HT1080 (cell line): ENCODE measurements at places on chromosomes 2 and 18. TPM values are rescaled to one million over a fixed set of nuclear protein-coding genes. Genes with fewer than 3 reads are reported as not detected.

DNA sequence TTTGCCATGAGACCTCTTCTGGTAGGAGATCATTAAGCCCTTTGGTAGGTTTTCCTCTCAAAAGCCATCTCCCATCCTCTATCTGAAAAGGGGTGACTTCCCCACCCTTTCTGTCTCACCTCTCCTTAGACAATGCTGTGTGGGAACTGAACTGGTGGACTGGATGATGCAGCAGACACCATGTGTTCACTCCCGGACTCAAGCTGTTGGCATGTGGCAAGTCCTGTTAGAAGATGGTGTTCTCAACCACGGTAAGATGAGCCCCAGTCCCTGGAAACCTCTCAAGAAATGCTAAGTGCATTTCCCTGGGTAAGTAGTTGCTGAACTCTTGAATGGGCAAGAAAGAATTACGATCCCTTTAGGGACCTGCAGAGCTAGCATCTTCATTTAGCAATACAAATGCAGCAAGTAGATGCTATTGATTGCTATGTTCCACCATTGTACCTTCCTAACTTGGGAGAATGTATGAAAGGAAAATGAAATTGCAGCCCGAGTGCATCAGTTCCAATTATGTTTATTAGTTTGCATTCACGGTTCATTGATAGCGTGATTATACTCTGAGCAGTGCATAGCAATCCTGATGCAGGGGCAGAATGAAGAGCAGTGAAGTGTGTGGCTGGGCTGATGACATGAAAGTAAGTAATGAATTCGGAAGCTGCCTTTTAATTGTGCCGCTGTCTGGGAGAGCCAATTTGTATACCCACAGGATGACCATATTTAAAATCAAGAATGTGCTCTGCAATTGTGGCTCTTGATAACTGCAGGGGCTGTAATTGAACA lies 110.0 kb upstream of the MAP3K20 start:
- DNase-seq: no peak

DNA sequence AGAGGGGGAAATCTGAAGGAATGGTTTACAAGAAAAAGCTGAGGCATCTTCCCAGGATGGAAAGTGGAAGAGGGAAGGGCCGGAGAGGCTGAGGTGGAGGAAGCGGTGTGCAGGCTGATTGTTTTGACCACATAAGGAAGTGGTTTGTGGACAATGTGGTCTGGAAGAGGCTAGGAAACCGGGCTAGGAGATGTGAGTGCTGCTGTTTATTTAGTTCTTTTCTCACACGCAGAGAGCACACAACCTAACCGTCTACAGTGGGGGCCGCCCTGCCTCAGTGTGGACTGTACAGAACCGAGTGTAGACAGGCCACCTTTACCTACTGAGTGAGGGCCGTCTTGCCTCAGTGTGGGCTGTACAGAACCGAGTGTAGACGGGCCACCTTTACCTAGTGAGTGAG lies 251.7 kb upstream of the PXDN start:
- peak; percentile 81 for DNase-seq

DNA sequence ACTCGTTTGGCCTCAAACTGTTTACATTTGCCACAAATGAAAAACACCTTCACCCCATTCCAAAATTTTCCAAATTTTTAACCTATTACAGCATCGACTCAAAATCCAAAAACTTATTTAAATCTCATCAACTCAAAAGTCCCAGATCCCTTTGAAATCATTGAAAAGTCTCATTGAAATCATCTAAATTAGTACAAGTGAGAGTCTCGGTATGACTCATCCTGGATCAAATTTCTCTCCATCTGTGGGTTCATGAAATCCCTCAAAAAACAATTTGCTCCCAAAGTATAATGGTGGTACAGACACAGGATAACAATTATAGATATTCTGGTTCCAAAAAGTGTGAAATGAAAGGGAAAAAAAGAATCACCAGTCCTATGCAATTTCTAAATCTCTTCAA lies 65.1 kb downstream of the LRP1B start:
- peak; percentile 27 for DNase-seq

- DNase-seq: peak; percentile 59
These were observed 35.9 kb downstream of the PTGR3 start for GRCh38 chr18:75173125-75173432.

GRCh38 chr2:44325897-44326296 lies 35.4 kb downstream of the PREPL start:
- no peak for DNase-seq

DNA sequence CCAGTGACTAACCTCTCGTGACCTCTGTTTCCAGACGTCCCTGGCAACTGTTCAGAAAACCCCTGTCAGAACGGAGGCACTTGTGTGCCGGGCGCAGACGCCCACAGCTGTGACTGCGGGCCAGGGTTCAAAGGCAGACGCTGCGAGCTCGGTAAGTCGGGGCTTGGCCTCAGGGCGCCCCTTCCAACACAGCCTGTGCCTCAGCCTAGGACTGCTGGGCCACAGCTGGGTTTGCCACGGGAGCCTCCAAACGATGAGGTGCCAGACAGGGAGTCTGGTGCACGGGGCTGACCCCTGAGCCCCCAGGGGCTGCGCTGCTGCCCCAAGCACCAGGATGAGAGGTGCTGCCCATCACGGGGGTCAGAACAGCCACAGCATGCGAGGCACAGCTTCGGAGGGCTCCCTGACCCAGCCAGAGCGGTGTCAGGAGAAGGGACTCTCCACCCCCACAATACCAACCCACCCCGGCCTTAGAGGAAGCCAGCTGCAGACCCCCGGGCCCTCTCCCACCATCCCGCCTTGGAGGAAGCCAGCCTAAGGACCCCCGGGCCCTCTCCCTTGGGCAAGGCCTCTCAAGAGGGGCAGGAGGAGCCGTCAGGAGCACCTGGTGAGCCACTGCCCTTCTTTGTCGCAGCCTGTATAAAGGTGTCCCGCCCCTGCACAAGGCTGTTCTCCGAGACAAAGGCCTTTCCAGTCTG lies 20.3 kb downstream of the MTERF4 start:
- no peak for DNase-seq

DNA sequence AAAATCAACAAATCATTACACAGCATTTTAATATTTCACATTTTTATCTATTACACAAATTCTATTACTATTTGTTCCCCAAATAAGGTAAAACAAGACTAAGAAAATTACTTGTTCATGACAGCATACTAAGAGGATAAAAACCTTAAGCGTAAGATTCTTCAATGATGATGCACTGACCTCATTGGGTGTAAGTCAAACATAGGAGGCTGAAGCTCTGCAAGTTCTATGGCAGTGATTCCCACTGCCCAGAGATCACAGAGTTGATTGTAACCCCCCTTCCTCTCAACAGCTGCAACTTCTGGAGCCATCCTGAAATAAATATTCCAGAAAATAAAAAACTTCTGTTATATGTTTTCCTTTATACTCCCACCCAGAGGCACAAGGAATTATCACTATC lies 82.2 kb upstream of the CDKL4 start:
- DNase-seq: peak; percentile 23

GRCh38 chr2:100059638-100060037 lies 82.8 kb downstream of the AFF3 start:
- DNase-seq: no peak

GRCh38 chr2:189327879-189328847 lies 113.1 kb upstream of the WDR75 start:
- peak; percentile 20 for DNase-seq

DNA sequence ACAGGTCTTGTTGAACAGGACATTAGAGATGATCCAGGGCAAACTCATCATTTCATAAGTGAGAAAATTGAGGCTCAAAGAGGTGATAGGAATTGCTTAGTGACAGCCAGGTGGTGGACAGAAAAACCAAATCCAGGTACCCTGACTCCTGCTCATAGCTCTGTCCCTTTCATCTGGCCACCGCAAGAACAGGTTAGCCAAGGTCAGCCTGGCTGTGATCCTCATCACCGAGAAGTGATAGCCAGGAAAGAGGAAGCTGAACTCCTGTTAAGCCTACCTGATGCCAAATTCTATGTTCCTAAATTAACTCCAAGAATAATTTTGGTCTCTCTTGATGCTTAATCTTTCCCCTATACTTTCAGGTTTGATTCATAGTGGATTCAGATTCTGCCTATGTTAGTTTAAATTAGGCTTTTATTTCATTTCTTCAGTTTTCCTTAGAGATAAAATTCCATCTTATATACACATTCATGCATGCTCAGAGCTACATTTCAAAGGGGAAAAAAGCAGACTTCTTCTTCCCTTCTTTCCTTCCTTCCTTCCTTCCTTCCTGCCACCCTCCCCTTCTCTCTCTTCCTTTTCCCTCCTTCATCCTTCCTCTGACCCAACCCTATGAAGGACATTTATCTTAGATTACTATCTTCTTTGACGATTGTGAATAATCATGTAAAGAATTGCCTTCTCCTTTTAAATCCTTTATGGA lies 17.3 kb upstream of the CRIM1 start:
- no peak for DNase-seq

DNA sequence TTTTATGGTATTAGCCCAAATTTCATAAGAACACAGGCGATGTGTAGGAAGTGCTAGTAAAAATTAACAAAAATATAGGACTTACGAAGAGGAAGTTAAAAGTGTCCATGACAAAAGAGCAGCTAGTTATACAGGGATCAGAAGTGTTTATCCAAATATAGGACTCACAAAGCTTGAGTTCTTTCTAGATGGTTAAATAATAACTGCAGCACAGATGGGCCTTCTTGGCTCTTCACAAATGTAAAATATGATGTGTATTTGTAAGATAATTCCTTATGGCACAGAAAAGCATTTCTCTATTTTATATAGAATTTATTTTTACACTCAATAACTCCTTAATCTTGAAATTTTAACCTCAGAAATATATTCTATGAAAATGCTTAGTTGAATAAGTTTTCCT lies 100.9 kb upstream of the SPHKAP start:
- DNase-seq: no peak

- peak; percentile 36 for DNase-seq
These were observed 925 bp downstream of the SESTD1 start for GRCh38 chr2:179263446-179264367.

DNA sequence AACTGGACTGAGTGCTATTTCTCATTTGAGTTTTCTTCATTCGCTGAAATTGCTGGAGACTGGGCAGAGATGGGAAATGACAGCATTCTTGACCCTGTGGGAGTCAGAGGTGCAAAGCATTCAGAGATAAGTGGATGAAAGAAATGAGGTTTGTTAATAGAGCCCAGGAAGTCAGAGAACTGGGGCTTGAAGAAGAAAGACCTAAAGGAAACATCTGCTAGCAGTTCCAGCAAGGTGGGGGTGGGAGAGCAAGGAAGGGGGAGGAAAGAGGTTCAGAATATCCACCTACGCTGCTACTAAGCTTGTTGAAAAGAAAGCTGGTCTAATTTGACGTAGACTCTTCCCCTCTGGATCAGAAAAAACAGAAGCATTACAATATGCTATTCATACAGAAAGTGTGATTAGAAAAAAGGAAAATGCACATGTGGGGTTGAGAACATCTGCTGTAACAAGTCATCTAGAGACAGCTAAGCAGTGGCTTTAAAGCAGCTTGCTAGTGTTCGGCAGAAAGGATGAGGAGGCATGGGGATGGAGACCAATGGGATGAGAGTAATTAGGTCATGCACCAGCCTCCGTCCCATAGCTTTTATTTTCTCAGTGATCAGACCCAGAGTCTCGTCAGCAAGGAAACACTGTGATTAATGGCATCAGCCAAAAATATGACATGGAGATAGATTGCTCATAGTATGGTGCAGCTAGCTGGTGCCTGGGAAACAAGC lies 29.7 kb downstream of the NAB1 start:
- DNase-seq: no peak

DNA sequence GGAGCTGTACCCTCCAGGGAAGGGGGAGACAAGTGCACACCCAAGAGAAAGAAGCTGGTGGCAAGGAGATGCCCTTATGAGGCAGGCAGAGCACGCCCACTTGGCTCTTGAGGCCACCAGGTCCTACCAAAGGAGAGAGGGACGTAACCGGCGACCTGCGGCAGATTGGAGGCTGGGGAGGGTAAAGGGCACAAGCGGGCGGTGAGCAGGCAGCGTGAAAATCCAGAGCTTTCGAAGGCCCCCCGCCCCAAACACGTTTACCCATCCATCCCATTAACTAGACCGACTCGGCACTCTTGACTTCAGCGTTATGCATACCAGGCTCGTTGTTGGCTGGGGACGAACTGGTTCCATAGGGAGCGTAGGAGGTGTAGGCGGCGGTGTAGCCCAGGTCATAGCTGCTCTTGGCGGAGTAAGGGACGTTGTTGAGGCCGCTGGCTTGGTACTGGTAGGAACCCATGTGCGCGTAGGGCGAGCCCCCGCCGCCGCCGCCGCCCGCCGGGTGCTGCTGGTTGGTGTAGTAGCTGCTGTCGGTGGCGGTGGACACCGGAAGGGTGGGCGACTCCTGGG lies 794 bp downstream of the DLX2 start:
- DNase-seq: no peak

- no peak for DNase-seq
These were observed 165.2 kb downstream of the SUCLG1 start for GRCh38 chr2:84293791-84294380.

- DNase-seq: peak; percentile 54
These were observed 47.0 kb downstream of the IWS1 start for GRCh38 chr2:127479219-127479825.

- no peak for DNase-seq
These were observed 22.2 kb upstream of the FAM228A start for GRCh38 chr2:24152413-24153197.

GRCh38 chr2:10185046-10185445 lies 62.5 kb downstream of the RRM2 start:
- DNase-seq: no peak

- DNase-seq: no peak
These were observed 314.5 kb downstream of the LPIN1 start for GRCh38 chr2:12060886-12061285.

DNA sequence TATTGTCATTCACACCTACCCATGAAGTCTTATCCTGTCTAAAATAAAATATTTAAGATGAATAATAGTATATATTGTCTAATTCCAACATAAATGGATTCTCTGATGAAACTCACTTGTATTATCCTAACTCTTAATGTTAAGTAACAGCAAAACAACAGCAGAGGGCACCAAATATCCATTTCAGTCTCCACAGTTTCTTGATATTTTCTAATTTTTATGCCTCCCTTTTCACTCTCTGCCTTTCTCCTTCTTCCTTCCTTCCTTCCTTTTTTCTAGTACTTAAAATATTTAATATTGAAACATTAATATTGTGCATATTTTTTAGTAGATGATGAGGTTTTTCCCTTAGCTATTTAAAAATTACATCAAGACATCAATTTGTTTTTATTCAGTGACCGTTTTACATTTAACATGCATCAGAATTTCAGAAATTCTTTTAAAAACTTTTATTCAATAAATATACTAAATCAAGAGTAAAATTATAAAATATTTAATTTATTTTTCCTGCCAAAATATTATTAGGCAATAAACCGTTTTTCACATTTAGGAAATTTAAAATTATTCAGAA lies 97.6 kb downstream of the WDR7 start:
- DNase-seq: peak; percentile 8

- no peak for DNase-seq
These were observed 71.1 kb downstream of the DYSF start for GRCh38 chr2:71524476-71524875.

LGALSL gene
- 1.7 and 3.0 TPM in 2 replicates for total RNA-seq

ASPRV1 gene
- total RNA-seq: 0.35 and 0.47 TPM in 2 replicates

ARHGAP25 gene
- total RNA-seq: not detected in 2 replicates

ALK gene
- total RNA-seq: 0.06 TPM in 1 of 2 replicates, not detected in the other

KLHL30 gene
- not detected in 2 replicates for total RNA-seq

MEP1B gene
- not detected in 2 replicates for total RNA-seq

NFATC1 gene
- 0.10 TPM in 1 of 2 replicates, not detected in the other for total RNA-seq

SERPINB12 gene
- not detected in 2 replicates for total RNA-seq

IL36B gene
- not detected in 2 replicates for total RNA-seq

LRRC30 gene
- not detected in 2 replicates for total RNA-seq

DES gene
- not detected in 2 replicates for total RNA-seq

QPCT gene
- total RNA-seq: 0.26 TPM in 1 of 2 replicates, not detected in the other
